ENCODE measurements at places on chromosomes 2 and 18.

- no peak for DNase-seq
Measured at GRCh38 chr2:216211614-216212145, 102.5 kb downstream of the XRCC5 start.

DNA sequence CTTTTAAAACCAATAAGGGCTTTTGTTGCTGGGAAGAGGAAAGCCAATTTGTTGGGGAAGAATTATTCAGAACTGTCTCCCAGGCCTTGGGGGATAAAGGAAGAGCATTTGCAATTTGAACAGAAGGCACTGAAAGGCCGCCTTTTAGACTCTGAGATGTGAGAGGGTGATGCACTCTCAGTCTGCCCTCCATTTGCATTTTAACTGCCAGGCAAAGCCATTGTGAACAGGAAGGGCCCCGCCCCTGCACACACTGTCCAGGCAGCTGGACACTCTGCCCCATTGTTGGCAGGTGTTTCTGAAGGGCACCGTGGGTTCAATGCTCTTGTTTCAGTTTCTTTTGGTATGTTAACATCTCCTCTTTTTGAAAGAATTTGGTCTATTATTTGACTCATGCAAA lies 169.5 kb upstream of the COPS8 start:
- peak; percentile 33 for DNase-seq

DNA sequence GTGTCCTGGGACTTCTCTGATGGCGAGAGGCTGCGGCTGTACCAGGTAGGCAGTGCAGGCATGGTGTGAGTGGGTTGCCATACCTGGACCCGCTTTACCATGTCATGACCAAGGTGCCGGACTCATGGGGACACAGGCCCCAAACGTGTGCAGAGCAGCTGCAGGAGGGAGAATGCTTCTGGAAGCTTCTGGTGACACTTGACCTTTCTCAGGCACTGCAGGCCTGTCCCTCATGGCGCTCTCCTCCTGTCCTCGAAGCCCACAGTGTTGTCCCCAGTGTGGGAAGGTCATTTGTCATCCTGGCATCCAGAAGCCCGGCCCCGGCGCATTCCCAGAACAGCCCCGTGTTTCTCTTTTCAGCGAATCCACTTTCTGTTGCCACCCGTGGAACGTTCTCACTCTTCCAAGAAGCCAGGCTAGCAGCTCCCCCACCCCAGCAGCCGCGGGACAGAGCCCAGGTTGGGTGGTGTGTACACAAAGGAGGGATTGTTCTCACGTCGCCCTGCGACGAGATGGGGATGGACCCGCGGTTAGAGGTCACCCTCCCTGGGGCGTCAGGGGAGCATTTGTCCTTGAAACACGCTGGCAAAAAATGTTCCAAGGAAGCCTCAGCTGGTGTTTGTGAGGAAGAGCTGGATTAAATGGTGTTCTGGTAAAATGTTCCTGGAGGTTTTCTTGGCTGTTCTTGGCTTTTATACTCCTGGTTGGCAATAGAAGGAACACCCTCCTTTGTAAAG lies 43.7 kb downstream of the SH3BP4 start:
- DNase-seq, result no peak

DNA sequence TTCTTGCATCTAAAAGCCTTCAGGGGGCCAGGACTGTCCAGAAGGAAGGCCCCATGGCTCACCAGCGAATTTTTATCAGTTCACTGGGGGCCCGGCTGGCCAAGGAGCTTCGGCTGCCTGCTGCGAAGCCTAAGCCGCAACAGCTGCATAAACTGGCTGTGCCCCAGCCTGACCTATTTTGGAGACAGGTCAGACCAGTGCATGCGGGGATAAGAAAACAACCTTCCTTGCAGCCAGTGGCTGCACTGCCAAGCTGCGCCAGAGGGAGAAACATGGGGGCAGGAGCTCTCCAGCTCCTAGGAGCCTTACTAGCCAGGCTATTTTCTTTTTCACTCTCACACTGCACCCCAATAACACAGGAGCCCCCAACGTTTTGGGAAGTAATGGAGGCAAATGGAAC lies 15.2 kb downstream of the PAX3 start:
- no peak for DNase-seq

DNA sequence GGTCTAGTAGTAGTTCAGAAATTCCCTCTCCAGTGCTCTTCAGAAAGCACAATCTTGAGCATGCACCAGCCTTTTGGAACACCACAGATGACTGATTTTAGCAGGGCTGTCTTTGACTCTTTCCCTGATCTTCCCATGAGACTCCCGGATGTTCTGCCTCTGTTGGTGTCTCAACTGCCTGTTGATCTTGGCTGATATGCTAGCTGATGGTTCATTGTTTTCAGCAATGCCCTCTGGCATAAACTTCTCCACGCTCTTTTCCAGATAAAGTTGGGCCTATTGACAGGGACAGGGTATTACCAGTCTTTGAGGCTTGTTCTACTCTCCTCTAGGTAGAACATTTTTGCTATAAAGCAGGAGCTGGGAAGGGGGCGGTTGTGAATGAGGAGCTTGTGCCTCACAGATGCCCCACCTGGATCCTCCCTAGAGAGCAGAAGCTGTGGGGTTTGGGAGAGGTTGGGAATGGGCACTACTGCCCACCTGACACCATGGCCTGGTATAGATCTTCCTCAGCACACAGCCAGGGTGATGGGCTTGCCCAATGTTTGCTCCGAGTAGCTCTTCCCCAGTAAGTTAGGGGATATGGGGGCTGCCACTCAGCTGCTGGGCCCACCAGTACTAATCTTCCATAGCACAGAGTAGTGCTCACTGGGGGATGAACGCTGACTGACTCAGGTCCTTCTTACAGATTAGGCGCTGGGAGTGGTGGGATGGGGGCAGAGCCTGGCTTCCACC lies 111.3 kb downstream of the PTGR3 start:
- peak; percentile 15 for DNase-seq

GRCh38 chr2:55048508-55049042 lies 1.7 kb downstream of the RTN4 start:
- no peak for DNase-seq

- no peak for DNase-seq
Measured at GRCh38 chr2:218859988-218860831, 605 bp downstream of the WNT6 start.

GRCh38 chr2:165549619-165550018 lies 80.1 kb downstream of the CSRNP3 start:
- DNase-seq, result no peak

DNA sequence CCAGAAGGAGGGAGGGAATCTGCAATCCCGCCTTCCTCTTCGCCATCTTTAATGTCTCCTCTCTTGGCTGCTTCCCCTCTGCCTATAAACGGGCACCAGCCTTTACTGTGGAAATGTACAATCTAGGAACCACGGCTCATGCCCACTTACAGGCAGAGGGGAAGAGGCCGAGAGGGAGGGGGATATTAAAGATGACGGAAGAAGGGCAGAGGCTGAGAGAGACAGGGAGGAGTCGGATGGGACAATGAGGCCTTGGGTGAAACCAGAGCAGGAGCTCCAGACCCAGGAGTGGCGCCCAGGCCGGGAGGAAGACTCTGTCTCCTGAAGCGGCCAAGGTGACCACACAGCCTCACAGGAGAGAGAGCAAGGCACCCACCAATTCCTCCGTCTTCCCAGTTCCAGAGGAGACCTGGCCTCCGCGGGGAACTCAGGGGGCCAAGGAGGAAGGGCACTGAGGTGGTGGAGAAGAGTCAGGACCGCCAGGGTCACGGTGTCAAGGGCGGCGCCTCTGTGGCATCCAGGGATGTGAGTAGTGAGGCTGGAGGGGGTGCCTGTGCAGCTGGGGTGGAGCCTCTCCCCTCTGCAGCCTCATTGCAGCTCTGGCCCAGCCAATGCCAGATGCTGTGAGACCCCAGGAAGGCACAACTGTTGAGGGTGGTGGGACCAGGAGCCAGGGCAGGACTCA lies 67.8 kb downstream of the CIB4 start:
- DNase-seq, result no peak

- DNase-seq, result no peak
Measured at GRCh38 chr2:128633501-128633900, 314.8 kb upstream of the HS6ST1 start.

DNA sequence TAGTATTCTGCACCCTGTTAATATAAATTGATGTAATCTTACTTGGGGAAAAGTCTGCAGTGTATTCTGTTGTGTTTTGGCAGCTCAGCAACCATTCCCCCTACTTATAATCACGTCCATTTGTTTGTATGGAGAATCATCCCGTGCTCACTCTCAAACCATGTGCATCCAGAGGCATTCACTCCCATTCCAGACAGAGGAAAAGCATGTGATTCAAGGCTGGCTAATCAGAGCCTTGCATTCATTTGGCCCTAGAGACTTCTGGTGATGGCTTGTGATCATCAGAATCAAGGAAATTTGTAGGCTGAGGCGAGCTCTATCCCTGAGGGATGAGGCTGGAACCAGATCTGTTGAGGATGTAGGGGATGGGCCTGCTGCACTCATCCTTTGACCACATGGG lies 5.1 kb upstream of the WIPF1 start:
- no peak for DNase-seq

DNA sequence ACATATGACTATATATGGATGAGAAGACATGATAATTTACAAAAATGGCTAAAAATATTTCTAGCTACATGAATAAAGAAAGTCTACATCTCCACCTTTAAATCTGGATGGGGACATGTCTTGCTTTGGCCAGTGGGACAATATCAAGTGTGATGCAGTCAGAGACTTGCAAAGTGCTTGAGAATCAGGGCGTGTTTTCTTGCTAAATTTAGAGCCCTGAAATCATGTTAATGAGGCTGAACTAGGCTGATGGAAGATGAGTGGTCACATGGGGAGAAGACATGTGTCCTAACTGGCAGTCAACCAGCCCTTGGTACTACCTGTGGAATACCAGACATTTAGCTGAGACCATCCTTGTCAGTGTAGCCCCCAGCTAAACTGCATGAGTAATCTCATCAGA lies 278.5 kb upstream of the RGPD4 start:
- DNase-seq, result no peak

DNA sequence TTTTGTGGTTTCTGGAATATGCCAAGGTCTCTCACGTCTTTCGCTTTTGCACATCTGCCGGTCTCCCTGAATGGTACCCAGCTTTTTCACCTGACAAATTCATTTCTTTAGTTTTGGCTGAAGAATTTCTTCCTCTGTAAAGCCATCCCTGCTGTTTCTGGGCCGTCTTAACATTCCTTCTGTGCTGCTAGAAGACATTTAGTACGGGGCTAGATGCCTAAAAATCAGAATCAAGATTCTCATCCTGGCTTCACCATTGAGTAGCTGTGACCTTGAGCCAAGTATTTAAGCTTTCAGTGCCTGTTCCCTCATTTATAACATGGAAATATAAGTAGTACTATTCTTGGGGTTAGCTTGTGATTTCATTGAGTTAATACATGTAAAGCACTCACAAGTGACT lies 6.4 kb upstream of the BCL2 start:
- no peak for DNase-seq

GRCh38 chr18:76203552-76203951 lies 291.5 kb downstream of the ZNF516 start:
- no peak for DNase-seq

- DNase-seq, result no peak
Measured at GRCh38 chr2:85594715-85595300, 737 bp upstream of the RNF181 start.

- DNase-seq, result no peak
Measured at GRCh38 chr2:169619946-169620345, 35.8 kb downstream of the PPIG start.

DNA sequence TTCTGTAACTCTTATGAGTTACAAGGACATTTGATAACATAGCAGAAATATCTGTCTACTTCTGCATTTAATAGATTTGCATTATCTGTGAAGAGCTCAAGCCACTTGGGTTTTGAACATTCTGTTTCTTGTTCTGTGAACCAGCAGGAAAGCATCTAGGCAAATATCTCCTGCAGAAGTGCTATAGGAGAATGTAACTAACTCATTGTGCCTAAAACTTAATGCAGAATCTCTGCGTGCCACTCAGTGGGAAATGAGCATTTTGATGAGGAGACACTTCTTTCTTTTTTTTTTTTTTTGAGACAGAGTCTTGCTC lies 63.5 kb downstream of the MYOM1 start:
- DNase-seq, result no peak

DNA sequence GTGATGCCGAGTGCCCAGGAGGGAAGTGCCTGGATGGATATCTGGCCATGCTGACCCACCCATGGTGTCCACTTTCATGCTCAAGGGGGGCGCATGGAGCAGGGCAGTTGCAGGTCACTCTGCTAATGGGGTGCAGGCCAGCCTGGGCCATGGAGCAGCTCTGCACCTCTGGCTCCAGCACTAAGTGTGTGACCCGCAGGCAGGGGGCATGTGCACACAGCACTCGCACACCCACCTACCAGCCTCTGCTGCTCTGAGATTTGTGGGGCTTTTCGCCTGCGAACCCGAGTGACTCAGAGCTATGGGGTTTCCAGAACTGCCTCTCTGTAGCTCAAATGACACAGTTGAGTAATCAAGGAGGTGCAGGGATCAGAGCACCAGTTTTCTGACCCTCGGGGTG lies 66.2 kb downstream of the CYP26B1 start:
- no peak for DNase-seq

DNA sequence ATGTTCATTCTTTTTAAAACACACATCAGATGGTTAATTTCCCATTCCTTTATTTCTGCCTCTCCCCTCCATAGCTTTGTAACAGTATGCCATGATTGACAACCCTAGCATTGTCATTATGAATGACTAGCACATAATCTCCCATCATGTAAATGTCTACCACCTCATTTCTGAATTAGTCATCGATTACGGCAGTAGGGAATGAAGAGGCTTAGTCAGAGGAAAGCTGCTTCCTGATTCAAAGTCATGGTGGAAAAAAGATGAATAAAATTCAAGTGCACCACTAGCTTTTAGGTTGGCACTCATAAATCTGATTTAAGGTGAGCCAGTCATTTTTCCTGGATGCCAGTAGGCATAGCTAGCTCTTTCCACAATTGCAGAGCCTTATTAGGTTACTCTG lies 19.1 kb upstream of the ACMSD start:
- DNase-seq, result no peak

GRCh38 chr18:66209656-66210055 lies 394.2 kb downstream of the CDH19 start:
- DNase-seq, result no peak

DNA sequence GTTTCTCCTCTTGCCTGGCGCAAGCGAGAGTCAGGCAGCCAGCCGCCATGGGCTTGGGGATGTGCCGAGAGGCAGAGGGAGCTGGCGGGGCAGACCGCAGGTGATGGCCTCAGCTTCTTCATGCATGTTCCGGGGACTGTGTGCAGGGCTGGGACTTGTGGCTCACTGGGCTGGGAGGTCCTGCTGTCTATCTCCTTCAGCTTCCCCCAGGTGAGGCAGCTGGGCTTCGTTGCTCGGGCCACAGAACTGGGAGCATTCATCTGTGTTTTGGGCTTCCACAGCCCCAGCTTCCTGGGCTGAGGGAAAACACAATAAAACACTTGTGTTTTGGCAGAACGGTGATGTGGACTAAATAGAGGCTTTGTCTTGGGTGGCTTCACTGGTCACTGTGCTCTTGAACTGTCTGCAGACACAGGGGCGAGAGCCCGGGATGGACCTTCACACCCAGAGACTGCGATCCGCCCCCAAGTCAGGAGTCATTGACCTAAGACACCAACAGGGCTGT lies 93.5 kb downstream of the DYSF start:
- DNase-seq, result no peak

GRCh38 chr2:176483476-176483875 lies 214.2 kb downstream of the MTX2 start:
- DNase-seq, result no peak

GRCh38 chr2:57617318-57617717 lies 429.3 kb upstream of the VRK2 start:
- no peak for DNase-seq

Data from ureter (tissue), 1 donor.